ENCODE measurements at places on chromosomes 2 and 18.

DNA sequence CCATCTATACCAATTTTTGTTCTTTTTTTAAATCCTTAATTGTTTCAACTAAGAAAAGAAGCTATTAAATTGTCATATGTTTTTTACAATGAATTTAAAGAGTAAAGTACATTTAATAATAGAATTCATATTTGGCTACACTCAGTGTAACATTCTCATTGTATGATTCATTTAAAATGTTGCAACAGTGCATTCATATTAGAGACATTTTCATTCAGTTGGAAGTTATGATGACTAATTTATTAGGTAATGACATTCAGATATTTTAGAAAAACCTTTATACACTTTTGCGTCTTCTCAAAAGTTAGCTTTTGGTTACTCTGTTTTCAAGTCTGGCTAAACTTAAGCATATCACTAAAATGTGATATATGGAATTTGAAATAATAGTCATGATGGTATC, 887.5 kb upstream of the NRXN1 start:
- peak; percentile 69 for DNase-seq

DNA sequence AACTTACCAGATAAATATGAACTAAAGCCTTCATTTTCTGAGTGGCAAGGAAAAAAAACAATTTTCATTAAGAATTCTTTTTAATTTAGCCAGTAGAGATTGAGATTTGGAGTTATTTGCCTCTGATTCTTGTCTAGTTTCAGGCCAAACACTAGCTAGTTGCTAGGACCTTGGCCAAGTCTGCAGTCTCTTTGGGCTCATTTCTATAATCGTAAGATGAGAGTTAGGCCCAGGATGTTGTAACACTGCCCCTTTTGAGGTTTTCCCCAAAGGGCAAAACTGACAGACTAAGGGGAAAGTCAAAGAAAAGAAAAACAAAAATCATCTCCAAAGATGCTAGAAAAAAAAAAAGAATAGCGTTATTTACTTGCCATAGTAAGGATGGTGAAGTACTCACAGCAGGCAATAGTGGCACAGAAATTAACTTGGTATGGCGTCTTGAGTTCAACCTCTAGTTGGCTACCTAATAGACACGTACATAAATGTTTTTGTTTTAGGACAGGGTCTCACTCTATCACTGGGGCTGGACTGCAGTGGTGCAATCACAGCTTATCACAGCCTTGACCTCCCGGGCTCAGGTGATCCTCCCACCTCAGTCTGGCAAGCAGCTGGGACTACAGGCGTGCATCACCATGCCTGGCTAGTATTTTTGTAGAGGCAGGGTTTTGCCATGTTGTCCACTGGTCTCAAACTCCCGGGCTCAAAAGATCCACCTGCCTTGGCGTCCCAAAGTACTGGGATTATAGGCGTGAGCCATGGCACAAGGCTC, 23.0 kb upstream of the ADAM17 start:
- no peak for DNase-seq

GRCh38 chr2:45541450-45541849, 69.6 kb downstream of the SRBD1 start:
- DNase-seq: no peak

DNA sequence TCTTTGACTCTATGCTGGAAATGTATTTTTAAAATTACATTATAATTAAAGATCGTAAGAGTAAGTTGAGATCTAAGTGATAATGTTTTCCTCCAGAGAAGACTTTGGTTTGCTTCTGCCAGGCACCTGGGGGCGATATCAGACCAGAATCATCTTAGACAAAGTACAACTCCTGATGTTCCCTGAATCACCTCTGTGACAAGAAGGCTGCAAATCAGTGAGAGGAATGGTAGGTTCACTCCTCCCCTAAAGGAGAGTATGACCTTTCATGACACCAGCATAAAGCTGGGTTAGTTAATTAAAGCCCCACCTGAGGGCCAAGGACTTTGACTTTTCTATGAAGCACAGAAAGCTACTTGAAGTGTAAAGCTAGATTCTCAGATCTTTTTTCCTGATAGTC, 114.4 kb upstream of the DTNA start:
- DNase-seq: no peak

GRCh38 chr18:48826806-48827205, 124.0 kb downstream of the SMAD7 start:
- no peak for DNase-seq

- no peak for DNase-seq
These were observed 65.3 kb downstream of the TWIST2 start for GRCh38 chr2:238912916-238913875.

Data from fibroblast of skin of left quadriceps (primary cell).